ENCODE measurements at places on chromosomes 2 and 18.

- DNase-seq, result no peak
Observed at GRCh38 chr2:10007435-10007834, 35.9 kb upstream of the KLF11 start.

- DNase-seq, result no peak
Observed at GRCh38 chr2:15754703-15755099, 163.0 kb downstream of the DDX1 start.

- DNase-seq, result no peak
Observed at GRCh38 chr2:54020793-54021414, 50.1 kb upstream of the PSME4 start.

GRCh38 chr18:45667056-45667736, 51.9 kb downstream of the SLC14A2 start:
- no peak for DNase-seq

- DNase-seq, result no peak
Observed at GRCh38 chr2:162917626-162918025, 79.1 kb upstream of the KCNH7 start.

DNA sequence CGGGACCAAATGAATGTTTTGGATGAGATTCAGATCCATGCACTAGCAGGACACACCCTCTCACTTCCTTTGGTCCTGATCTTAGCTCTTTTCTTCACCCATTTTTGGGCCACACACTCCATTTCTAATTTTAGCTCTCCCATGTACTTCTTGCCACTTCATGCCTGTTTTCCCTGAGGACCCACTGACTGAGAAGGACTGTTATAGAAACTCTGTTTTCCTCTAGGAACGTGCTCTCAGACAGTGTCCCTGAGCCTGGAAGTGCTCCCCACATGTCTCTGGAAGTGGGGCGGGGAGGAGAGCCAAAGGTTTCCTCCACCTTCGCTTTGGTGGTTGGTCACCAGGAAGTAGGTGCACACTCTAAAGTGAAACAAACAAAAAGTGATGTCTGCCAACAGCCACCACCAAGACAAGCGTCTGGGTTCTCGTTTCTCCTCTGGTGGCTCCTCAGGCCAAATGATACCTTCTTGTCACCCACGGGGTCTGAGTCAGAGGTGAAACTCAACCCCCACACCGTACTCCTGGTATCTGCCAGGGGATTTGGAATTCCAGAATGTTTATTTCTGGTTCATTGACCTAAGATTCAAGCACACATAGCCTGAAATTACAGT, 74.7 kb downstream of the MERTK start:
- DNase-seq, result no peak

GRCh38 chr2:119111115-119111975, 47.2 kb downstream of the C1QL2 start:
- DNase-seq, result no peak

DNA sequence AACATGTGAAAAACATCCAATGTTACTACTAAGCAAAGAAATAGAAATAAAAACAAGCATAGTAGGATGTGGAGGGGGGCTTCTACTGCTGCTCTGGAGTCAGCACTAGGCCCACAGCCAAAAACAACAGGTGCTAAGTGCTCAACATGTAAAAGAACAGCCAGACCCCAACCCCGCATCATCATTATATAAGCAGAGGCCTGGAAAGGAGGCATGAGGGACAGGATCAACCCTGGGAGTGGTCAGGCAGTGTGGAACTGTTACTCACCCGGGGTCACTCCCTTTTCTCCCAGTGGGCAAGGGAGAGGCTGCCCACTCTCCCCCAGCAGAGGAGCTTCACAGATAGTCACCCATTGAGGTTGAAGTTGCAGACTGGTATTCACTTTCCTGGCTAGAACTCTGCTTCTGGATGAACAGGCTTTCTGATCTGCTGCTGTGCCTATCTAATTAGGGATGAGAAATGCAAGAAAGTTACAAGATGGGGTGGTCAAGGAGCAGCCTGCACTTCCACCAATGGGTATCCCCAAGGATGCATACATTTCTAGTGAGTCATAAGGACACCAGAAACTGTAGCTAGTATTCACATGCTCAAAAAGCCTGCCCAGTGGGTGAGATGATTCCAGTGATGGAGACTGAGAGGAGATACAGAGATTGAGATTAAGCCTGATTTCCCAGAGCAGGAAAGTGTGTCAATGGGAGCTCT, 480.1 kb upstream of the TCF4 start:
- DNase-seq, result no peak

DNA sequence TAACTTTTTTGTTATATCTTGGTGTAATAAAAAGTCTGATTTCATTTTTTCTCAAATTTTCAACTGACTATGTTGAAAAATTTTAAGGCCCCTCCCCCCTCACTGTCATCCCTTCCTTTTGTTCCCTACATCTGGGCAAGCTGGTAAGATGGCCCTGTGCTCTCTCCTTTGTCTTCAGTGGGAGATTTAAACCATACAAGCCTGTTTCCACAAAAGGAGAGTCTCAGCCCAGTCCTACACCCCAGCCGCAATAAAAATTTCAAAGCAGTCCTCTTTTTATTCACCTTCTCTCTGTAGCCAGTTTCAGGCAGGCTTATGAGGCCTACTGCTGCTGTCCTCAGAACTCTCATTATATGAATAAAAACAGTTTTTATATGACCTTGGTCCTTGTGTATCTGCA, 630.5 kb downstream of the CBLN2 start:
- no peak for DNase-seq

- no peak for DNase-seq
Observed at GRCh38 chr18:76230791-76231190, 264.3 kb downstream of the ZNF516 start.

- DNase-seq, result no peak
Observed at GRCh38 chr2:152730591-152731333, 12.3 kb downstream of the ARL6IP6 start.

DNA sequence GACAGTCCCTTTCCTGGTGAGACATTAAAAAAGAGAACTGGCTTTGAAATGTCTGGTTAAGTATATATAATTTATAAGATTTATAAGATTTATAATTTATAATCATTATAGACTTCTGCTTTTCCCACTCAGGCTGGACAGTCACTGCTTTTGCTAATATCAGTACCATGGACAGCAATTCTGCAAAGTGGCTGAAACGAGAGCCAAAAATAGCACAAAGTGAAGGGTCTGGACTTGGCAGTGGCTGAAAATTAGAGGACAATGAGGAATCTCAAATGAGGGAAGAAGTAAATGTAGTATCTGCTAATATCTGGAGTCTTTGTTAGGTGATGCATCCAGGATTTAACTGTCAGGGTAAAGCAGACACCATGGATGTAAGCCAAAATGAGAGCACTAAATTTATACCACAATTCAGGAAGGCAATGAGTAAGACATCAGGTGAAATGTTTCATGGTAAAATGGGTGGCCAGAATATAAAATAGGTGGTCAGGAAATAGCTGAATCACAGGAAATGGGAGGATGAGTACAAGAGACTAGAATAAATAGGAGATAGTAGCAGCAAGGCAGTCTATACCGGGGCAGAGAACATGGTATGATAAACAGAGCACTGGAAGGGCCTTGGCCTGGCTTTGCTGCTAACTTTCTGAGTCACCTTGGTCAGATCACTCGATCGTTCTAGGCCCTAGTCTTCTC, 39.6 kb upstream of the BOD1L2 start:
- DNase-seq, result no peak

DNA sequence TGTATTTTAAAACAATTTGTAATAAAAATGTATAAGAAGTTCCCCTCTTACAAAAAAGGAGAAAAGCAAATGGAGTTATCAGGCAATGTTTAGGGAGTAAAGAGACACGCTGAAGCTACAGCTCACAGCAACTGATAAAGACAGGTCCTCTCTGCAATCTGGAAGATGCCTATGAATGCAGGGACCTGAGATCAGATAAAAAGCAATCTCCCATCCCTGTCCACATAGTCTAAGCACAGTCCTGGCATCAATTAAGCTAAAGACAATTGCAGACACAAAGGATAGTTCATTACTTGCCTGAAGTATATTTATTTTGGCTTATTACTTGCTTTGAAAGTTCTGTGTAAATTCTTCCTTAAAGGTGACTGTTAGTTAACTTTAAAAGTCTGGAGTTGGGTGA, 5.0 kb downstream of the EIF2AK3 start:
- DNase-seq, result no peak

- DNase-seq, result no peak
Observed at GRCh38 chr2:151845481-151845880, 17.3 kb upstream of the ARL5A start.

DNA sequence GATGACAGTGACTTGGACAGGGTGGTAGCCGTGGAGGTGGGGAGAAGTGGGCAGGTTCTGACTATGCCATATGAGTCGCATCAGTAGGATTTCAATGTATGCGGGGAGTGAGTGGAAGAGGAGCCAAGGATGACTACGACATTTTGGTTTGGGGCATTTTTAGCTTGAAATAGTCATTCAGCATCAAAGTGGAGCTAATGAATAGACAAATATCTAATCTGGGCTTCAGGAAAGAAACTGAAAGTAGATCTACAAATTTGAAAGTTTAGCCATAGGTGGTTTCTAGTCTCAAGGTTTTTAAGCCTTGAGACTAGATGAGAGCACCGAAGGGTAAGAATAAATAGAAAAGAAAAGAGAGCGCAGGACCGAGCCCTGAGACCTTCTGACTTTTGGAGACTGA, 58.3 kb downstream of the FEZ2 start:
- DNase-seq, result no peak

GRCh38 chr18:7383002-7383980, 152.4 kb downstream of the LRRC30 start:
- no peak for DNase-seq

GRCh38 chr18:79420033-79420745, 24.5 kb downstream of the NFATC1 start:
- no peak for DNase-seq

DNA sequence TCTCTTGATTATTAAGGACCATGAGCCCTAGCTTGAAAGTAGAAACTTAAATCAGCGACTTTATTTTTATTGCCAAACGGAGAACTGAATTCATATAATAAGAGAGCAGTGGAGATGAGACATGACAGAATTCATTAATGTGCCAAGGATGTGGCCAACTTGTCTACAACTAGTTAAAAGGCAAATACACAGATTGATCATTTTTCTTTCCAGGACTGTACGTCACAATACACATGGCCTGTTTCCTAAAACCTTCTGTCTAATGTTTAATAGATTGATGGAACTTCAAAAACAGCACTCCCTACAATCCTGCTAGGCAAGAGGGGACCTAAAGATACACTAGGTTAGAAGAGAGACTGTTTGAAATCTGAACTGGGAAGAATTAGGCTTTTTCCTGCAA, 647.8 kb downstream of the SATB2 start:
- DNase-seq, result no peak

GRCh38 chr2:212424082-212424481, 114.5 kb downstream of the ERBB4 start:
- no peak for DNase-seq

DNA sequence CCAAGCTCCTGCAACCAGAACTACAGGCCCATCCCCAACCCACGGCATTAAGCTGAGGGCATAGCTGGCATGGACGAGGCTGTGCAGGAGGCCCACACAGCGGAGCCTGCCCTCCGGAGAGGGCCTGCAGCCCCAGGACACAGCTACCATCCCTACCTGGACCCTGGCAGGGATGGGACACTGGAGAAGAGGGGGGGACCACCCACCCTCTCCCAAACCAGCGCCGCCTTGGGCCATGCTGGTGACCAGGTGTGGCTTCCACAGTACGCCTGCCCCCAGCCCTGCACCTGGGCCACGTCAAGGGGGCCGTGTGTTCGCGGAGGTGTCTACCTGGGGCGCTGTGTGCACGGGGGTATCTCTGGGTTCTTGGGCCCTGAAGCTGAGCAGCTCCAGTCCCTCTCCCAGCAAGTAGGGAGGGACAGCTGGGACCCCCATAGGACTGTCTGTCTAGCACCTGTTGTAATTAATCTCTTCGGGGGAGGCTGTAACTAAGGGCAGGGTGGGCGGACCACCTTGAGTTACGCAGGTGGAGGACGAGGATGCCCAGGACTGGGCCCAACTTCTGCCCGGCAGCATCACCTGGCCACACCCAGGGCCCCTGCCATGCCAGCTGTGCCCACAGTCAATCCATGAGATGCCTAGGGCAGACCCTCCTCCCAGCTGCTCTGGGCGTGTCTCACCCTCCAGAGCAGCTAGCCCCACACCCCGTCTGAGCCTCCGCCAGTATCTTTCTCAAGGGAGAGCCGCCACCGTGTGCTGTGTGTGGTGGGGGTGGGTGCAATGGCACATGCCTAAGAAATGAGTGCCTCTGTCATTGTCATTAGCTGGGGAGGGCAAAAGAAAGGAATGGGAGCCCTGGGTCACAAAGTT, 18.3 kb downstream of the HS6ST1 start:
- DNase-seq, result no peak

GRCh38 chr2:80499095-80499494, 194.5 kb upstream of the LRRTM1 start:
- no peak for DNase-seq

DNA sequence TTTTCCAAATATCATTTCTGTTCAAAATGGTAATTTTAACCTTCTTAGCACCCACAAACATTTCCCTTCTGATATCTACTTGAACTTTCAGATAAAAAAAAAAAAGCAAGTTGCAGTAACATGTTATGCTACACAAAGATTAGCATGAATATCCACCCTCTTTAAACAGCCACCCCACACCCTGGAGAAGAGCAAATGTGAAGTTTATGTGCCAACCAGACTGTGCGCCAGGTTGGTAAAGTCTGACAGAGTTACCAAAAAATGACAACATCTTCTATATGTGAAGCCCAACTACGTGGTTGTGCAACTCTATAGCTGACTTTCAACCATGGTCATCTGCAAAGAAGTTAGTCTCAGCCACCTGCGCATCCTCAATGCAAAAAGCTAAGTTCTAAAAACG, 62.6 kb downstream of the BCL11A start:
- DNase-seq, result no peak

GRCh38 chr2:133171393-133172004, 396.8 kb downstream of the NCKAP5 start:
- no peak for DNase-seq

GRCh38 chr2:110867078-110867477, 134.7 kb downstream of the ACOXL start:
- DNase-seq, result no peak

DNA sequence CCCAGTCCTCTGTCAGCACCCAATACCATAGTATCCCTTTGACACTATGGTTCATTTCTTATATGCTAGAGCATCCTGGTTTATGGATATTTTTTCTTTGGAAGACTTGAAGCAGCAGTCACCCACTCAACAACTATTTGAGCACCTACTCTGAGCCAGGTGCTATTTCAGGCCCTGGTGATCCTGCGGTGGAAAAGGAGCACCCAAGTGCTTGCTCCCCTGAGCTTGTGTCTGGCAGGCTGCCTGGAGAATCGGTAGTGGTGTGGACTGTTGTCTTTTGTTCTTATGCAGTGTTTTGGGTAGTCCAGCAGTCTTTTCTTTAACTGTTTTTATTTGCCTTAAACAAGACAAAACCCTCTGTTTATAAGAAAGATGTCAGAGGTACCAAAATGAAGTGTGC, 28.9 kb downstream of the NCK2 start:
- DNase-seq, result no peak

DNA sequence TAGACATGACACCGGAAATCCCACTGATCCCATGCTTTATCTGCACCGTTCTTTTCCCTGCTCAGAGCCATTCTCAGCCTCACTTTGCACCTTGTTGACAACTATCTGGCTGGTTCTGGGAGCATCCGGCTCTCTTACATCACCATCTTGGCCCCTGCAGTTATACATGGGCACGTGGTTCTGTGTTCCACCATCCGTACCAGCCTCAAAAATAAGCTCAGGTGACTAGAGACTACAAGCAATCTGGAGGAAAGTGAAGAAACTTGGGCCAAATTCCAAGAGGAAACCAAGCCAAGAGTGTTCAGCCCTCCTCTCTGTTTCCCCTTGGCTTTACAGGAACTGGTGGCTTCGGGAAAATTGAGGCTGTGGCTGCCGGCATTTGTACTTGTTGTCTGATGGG, 244.6 kb upstream of the ACVR2A start:
- no peak for DNase-seq

Measured in stimulated activated CD4-positive, alpha-beta T cell treated with anti-CD3 and anti-CD28 coated beads, Interleukin-1b, Interleukin-23, amount 100 ng/mL, for 4 hours (primary cell).